HepG2 (cell line): ENCODE measurements at places on chromosomes 1 and 21. TPM values are rescaled to one million over a fixed set of nuclear protein-coding genes. Genes with fewer than 3 reads are reported as not detected.
A peak's percentile ranks its signal among the peaks of the same experiment; 100 is the strongest.

GRCh38 chr1:39857126-39857878 lies 26.0 kb downstream of the TRIT1 start:
- DNase-seq, result no peak

DNA sequence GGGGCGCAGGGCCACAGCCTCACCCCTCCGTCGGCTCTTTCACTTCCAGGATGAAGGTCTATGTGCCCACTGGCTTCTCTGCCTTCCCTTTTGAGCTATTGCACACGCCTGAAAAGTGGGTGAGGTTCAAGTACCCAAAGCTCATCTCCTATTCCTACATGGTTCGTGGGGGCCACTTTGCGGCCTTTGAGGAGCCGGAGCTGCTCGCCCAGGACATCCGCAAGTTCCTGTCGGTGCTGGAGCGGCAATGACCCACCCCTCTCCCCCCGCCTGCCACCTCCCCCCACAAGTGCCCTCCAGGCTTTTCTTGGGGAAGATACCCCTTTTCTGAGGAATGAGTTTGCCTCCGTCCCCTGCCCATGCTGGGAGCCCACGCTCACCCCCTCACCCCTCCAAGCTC lies 35.2 kb downstream of the EPHX1 start:
- no peak for DNase-seq

OBSCN gene
- 0.08 and 0.20 TPM in 2 replicates for total RNA-seq

FCER1A gene
- total RNA-seq, result not detected in 2 replicates

DNA sequence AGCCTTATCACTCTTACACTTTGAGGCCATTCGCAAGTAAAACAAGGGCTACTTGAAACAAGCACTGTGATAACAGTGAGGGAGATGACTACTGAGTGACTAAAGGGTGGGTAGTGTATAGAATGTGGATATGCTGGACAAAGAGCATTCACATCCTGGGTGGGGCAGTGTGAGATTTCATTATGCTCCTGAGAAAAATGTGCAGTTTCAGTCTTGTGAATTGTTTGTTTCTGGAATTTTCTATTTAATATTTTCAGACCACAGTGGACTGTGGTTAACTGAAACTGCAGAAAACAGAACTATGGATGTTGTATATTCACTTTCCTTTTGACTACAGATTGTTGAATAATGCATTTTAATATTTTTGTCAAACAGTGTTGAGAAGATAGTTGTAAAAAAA lies 25.1 kb upstream of the B3GALT2 start:
- DNase-seq, result peak; percentile 25

- DNase-seq, result no peak
Observed at GRCh38 chr1:100035214-100035613, 65.4 kb downstream of the SLC35A3 start.

- no peak for DNase-seq
Observed at GRCh38 chr1:161989786-161990185, 33.9 kb downstream of the OLFML2B start.

GRCh38 chr1:226637147-226637935 lies 88.8 kb downstream of the STUM start:
- DNase-seq, result peak; percentile 38

GRCh38 chr21:41868062-41868710 lies 11.0 kb downstream of the PRDM15 start:
- DNase-seq, result no peak

DNA sequence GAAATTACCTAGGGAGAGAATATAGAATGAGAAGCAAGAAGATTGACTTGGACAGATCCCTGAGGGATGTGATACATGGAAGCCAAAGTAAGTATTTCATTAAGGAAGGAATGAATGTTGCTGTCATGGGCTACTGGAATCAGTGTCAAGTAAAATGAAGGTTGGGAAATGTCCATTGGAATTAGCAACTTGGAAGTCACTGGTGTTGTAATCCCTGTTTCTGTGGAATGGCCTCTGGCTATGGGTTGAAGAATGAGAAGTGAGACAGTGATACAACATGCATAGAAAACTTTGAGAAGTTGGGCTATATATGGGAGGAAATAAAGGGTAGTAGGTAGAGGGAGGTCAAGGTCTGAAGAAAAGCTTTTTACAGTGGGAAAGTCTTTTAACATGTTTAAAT lies 54.7 kb downstream of the CCDC18 start:
- DNase-seq, result no peak

AKR7A3 gene
- 0.15 and 1.00 TPM in 2 replicates for total RNA-seq

NR1I3 gene
- total RNA-seq, result 0.60 and 0.95 TPM in 2 replicates

DNA sequence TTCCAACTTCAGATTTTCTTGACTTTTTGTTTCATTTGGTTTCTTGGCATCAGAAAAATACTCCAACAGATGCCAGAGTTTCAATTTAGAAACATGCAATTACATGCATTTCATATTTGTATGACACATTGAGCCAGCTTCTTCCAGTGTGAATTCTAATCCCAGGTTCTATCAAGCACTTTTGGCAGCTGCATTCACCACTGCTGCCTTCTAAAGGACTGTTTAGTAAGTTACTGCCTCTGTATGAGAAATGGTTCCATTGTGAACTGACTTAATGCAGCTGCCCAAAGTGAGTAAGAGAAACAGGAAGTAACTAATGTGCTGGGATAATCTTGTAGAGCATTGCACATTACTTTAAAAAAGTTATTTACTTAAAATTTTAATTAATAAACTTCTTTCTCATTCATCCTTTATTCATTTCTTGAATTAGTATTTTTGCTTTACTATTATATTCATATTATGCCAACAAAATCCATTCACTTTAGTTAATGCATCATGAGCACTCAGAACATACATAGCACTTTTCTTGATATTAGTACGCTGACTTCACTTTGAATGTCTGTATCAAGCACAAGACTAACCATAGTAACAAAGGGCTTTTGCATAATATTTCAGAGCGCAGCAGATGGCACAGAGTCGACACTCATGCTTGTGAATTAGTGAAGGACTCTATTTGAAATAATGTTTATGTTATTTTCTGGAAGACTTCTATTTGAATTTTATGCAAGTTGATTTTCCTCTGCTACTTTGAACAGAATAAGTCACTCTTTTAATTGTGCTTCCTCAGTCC lies 9.8 kb downstream of the RGS18 start:
- DNase-seq, result no peak

DNA sequence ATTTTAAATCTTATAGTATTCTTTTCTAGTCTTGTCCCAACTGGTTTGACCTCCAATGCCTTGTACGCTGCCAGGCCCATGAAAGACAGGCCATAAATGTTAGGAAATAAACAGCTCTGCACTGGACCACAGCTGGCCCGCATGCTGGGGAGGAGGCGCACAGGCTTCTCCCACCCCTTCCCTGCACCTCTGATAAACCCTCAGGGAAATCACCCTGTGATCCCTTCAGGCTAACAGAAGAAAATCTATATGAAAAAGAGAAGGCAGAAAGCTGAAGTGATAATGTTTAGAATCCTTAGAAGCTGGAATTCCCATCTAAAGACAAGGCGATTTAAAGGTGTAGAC lies 41.5 kb downstream of the COLGALT2 start:
- no peak for DNase-seq

GRCh38 chr1:41762251-41762650 lies 156.5 kb downstream of the HIVEP3 start:
- DNase-seq, result no peak

GRCh38 chr1:175865041-175865766 lies 121.8 kb upstream of the TNR start:
- DNase-seq, result no peak

GRCh38 chr1:27399251-27400025 lies 7.0 kb downstream of the GPR3 start:
- no peak for DNase-seq

POGK gene
- total RNA-seq, result 16.2 and 17.6 TPM in 2 replicates
